ENCODE measurements at places on chromosomes 2 and 18.

DNA sequence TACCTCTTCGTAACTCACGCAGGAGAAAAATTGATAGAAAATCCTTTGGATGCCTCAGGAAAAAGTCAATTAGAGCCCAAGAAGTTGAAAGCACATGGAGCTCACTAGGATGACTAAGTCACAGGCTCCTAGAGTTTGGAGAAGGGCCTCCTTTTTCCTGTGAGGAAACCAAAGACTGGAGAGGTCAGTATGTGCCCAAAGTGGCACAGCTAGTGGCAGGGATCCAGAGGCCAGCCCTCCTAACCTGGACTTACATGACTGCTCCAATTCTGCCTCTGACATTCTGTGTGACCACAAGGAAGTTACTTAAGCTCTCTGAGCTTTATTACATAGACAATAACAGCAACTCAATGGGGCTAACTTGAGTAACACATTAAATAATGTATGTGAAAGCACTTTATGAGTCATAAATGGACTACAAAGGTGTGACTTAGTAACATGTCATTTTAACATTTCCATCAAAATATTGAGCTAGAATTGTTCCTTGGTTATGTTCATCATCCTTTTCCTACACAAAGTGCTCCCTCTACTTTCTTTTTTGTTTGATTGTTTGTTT lies 91.6 kb downstream of the DHRS9 start:
- DNase-seq: no peak

GRCh38 chr2:200748779-200749178 lies 62.9 kb upstream of the BZW1 start:
- DNase-seq: no peak

- no peak for DNase-seq
Measured at GRCh38 chr2:235855011-235855410, 313.2 kb downstream of the GBX2 start.

- DNase-seq: peak; percentile 67
Measured at GRCh38 chr18:24726727-24727492, 266.5 kb downstream of the HRH4 start.

DNA sequence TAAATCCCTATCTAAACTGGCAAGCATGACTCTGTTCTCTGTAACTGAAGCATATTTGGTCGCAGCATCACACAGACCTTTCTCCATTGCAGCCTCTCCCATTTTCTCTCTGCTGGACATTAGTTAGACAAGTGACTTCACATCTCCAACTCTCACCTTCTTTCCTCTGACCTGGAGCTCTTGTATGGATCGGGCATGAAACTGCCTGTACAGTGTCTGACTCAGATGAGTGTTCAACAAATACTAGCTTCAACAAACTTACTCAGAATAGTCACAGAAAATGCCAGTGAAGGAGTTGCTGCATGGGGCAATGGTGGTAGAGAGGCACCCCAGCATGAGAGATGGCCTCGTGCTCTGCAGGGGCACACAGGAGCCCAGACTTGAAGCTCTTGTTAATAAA lies 104.7 kb upstream of the COPS8 start:
- no peak for DNase-seq

DNA sequence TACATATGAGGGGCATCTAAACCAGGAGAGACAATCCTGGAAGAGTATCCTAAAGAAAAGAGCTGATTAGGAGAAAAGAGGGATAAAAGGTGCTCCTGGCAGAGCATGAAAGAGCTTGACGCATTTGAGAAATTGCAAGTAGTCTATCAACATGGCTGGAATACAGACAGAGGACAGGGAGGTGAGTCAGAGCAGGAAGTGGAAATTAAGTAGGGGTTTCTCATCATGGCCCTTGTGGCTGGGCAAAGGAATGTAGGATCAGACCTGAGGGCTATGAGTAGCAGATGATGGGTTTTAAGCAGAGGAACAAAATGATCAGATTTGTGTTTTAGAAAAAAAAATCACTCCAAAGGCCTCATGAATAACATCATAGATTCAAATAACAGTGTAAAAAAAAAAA lies 49.2 kb upstream of the UGP2 start:
- DNase-seq: no peak

DNA sequence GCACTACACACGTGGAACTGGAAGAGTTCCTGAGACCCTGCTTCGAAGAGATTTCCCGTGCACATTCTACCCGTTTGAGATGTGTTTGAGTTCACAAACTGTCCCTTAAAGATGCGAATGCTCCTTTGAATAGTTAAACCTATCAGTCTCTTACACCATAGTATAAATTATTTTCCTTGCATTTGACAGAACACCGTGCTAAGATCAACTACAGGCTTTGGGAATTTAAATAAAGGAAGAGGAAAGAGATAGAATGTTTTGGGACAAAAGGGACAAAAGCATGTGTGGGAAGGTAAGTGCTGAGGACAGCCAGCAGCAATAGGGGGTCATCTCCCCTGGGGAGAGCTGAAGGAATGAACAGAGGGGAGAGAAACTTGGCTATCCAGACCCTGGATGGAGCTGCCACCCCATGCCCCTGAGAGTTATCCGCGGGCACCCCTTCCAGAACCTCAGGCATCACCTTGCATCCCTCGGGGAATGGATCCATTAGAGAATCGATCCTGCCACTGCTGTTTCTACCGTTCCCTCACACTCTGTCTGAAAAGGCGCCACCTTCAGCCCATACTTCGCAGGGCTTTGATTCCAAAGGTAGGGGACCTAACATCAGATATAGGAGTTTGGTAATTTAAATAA lies 888 bp upstream of the ADCY3 start:
- peak; percentile 33 for DNase-seq

GRCh38 chr2:64220265-64220664 lies 76.0 kb upstream of the PELI1 start:
- no peak for DNase-seq

- DNase-seq: peak; percentile 61
Measured at GRCh38 chr2:233084488-233084887, 24.3 kb downstream of the INPP5D start.

GRCh38 chr2:200357845-200358244 lies 51.4 kb downstream of the SPATS2L start:
- DNase-seq: no peak

GRCh38 chr2:104177179-104177578 lies 676.7 kb upstream of the POU3F3 start:
- no peak for DNase-seq

- DNase-seq: no peak
Measured at GRCh38 chr2:203934711-203935438, 1.7 kb upstream of the ICOS start.

- no peak for DNase-seq
Measured at GRCh38 chr2:198756166-198756565, 701.6 kb downstream of the SATB2 start.

DNA sequence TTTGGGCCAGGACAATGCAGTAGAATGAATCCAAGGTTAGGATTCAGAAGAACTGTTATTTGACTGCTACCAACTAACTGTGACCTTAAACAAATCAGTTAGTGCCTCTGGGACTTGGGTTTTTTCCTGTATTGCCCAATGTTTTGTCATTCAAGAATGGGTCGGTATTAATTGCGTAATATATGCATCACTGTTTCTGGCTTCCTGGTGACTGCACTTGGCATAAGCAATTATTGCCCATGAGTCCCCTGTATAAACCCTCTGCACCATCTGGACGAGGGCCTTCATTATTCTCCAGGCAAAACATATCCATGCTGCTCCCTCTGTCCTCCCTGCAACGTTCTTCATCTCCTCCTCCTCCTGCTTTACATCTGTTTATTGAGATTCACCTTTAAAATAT lies 255.8 kb upstream of the LRRTM1 start:
- DNase-seq: no peak

GRCh38 chr2:61380056-61380881 lies 90.6 kb downstream of the USP34 start:
- no peak for DNase-seq

DNA sequence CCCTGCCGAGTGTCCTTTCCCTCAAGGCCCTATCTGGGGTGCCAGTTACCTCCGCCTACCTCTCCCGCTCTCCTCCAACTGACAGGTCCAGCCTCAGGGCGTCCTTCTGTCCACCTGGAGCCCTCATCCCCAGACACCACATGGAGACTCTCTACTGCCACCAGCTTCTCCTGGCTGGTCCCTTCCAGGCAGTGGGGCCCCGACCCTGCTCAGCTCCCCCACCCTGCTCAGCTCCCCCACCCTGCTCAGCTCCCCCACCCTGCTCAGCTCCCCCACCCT lies 74.0 kb upstream of the ODC1 start:
- no peak for DNase-seq

DNA sequence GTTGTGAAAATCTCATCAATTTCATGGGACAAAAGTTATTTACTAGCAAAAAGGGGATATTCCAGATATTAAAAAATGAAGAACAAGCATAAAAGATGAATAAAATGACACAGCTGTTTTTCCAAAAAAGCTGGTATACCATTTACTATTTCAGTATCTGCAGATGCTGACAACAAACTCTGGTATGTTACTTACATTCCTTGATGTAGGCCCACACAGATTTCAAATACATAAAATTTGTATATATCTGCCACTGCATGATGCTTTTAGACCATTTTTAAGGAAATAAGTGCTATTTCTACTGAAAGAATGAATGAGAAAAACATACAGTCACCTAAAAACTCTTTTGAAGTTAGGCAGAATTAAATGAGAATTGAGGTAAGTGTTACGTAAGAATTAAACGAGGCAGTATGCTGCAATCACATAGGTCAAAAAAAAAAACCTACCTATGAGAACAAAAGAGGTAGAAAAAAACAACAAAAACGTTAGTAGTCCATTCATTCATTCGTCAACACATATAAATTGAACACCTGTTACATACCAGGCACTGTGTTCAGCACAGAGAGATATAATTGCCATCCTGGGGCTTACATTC lies 32.5 kb downstream of the ARL5A start:
- no peak for DNase-seq

- peak; percentile 53 for DNase-seq
Measured at GRCh38 chr2:28393114-28393836, 617 bp downstream of the FOSL2 start.

- no peak for DNase-seq
Measured at GRCh38 chr2:189281201-189281600, 101.6 kb upstream of the COL5A2 start.

DNA sequence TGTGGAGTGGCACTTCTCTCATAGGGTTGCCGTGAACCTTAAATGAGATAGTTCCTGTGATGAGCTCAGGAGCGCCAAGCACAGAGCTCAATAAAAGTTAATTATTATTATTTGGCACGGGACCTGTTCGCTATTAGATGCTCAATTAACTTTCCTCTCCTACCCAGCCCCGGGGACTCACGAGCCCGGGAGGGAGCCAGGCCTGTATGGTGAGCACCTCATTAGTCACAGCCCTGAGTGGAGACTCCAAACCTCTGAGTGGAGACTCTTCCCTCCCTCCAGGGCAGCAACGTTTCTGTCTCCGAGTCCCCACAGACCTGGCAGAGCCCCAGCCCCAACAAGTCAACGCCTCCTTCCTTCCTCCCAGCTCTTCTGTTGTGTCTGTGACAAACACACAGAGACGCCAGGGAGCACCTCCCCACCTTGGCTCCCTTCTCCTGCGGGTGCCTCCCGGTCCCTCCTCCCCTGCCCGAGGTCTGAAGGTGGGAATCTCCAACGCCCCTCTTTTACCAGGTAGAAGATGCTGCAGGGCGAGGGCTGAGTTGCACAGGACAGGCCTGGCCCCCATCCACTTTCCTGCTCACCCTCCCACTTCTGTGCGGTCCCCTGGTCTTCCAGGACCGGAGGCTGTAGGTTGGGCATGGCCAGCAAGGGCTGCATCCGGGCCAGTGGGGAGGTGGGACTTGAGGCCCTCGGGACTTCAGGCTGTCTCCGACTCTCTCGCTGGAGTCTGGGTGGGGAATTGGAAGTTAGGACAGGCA lies 52.7 kb upstream of the ODC1 start:
- DNase-seq: no peak

GRCh38 chr18:77042583-77042982 lies 90.0 kb downstream of the MBP start:
- DNase-seq: no peak

DNA sequence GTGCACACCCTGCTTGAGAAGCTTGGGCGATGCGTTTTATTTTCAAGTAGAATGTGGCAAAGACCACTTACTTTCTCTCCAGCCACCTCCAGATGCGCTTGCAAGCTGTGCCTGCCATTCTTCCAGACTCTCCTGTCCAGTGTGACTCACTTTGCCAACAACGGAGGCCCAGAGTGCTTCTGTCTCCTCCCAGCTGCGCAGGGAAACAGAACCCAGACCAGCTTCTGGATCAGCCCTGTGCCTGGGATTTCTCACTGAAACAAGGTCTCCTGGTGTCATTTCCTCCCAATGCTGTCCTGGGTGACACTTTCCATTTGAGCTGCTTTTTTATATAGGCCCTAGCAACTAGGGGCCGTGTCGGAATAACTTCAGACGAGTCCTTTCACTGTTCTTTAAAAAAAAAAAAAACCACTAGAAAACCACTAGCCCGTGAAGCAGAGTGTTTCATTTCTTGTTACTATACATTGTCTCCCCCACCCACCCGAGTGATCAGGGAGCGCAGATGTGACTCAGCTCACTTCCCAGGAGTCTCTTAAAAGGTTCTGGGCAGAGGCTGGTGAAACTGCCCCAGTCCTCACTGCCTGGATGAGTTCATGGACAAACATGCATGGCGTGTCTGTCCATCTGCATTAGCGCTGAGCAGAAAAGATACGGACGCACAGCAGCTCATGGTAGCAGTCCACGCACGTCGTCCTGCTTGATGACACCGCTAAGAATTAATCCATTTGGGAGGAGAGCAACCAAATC lies 25.3 kb upstream of the RPL31 start:
- no peak for DNase-seq

DNA sequence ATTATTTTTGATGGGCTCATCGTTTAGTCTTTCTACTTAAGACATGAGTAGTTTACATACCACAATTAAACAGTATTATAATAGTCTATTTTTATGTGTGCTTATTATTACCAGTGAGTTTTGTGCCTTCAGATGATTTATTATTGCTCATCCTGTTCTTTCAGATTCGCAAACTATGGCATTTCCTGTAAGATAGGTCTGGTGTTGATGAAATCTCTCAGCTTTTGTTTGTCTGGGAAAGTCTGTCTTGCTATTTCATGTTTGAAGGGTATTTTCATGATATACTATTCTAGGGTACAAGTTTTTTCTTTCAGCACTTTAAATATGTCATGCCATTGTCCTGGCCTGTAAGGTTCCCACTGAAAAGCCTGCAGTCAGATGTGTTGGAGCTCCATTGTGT lies 101.3 kb downstream of the DNAH7 start:
- DNase-seq: no peak

- DNase-seq: no peak
Measured at GRCh38 chr2:8624855-8625398, 56.9 kb upstream of the ID2 start.

- no peak for DNase-seq
Measured at GRCh38 chr2:86139981-86140380, 33.9 kb downstream of the PTCD3 start.

GRCh38 chr18:29616867-29617266 lies 1425.7 kb downstream of the DSC3 start:
- DNase-seq: no peak

- no peak for DNase-seq
Measured at GRCh38 chr2:10392100-10392499, 56.0 kb downstream of the ODC1 start.

DNA sequence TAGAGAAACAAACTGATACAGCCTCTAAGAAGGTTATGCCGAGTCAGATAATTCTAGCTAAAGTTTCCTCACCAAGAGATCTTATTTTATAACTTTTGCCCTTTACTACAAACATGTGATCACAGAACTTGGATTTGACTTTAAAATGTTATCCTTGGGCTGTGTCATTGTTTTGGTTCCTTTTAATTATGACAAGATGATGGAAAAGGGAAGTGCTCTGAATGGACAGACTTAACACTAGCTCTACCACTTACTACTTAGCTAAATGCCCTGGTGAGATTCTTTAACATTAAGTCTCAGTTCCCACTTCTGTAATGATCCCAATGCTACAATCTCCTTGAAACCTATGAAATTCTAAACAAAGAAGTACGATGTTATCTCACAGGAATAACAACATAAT lies 69.9 kb downstream of the RTTN start:
- no peak for DNase-seq

Measured in CD4-positive, alpha-beta T cell treated with Interleukin-17A for 4 hours (primary cell).